ENCODE measurements at places on chromosomes 1 and 21.

- DNase-seq: no peak
Measured at GRCh38 chr1:2134621-2135307, 59.8 kb downstream of the FAAP20 start.

- no peak for DNase-seq
Measured at GRCh38 chr1:87968197-87968955, 639.7 kb downstream of the LMO4 start.

GRCh38 chr1:223444411-223444810, 51.2 kb downstream of the CCDC185 start:
- DNase-seq: no peak

- DNase-seq: no peak
Measured at GRCh38 chr1:221910222-221910621, 168.3 kb upstream of the DUSP10 start.
